Myocyte (in vitro differentiated cells): ENCODE measurements at places on chromosomes 13 and 19. TPM values are rescaled to one million over a fixed set of nuclear protein-coding genes. Genes with fewer than 3 reads are reported as not detected.
A peak's percentile ranks its signal among the peaks of the same experiment; 100 is the strongest.

VSIG10L gene
- 1.6 and 1.8 TPM in 2 replicates for total RNA-seq

CD209 gene
- total RNA-seq = not detected in 2 replicates

CCDC194 gene
- not detected in 2 replicates for total RNA-seq

SHISA2 gene
- 221 and 371 TPM in 2 replicates for total RNA-seq

MUC16 gene
- total RNA-seq = not detected in 2 replicates

DNA sequence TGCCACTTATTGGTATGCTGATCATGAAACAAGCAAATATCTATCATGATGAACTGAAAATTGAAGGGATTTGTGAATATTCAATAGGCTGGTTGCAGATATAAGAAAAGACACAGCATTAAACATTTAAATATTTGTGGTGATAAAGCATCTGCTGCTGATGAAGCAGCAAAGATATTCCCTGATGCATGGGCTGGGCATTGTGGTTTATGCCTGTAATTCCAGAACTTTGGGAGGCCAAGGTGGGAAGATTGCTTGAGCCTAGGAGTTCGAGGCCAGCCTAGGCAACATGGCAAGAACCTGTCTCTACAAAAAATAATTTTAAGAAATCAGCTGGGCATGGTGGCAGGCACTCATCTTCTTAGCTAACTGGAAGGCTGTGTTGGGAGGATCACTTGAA is 54.5 kb downstream of the GPR180 start:
- DNase-seq = no peak

GRCh38 chr13:27704681-27705080 is 83.0 kb downstream of the POLR1D start:
- no peak for DNase-seq

DNA sequence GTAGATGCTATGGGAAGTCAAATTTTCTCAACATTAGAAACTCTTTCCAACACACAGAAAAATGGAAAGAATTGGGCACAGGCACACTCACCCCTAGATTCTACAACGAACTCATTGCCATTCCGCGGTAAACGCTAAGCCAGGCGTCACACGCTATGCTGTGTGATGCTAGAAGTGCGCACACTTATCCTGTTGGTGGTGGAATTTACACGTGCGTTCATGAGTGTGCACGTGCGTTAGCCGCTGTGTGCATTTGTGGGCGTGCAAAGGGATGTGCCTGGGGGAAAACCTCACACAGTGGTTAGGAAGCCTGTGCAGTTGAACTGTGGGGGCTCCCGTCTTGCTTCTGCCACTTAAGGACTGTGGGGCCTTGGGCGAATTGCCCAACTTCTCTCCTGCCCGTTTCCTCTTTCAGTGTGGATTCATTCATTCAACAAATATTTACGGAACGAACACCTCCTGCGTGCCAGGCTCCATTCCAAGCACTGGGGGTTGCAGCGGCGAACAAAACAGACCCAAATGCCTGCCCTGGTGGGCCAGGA is 7.7 kb downstream of the NFILZ start:
- DNase-seq = no peak

DNA sequence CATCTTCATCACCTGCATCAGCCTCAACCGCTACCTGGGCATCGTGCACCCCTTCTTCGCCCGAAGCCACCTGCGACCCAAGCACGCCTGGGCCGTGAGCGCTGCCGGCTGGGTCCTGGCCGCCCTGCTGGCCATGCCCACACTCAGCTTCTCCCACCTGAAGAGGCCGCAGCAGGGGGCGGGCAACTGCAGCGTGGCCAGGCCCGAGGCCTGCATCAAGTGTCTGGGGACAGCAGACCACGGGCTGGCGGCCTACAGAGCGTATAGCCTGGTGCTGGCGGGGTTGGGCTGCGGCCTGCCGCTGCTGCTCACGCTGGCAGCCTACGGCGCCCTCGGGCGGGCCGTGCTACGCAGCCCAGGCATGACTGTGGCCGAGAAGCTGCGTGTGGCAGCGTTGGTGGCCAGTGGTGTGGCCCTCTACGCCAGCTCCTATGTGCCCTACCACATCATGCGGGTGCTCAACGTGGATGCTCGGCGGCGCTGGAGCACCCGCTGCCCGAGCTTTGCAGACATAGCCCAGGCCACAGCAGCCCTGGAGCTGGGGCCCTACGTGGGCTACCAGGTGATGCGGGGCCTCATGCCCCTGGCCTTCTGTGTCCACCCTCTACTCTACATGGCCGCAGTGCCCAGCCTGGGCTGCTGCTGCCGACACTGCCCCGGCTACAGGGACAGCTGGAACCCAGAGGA is 2.6 kb downstream of the P2RY11 start:
- DNase-seq = peak; percentile 20

- no peak for DNase-seq
These were observed 872 bp downstream of the FARSA start for GRCh38 chr19:12932392-12933286.

DNA sequence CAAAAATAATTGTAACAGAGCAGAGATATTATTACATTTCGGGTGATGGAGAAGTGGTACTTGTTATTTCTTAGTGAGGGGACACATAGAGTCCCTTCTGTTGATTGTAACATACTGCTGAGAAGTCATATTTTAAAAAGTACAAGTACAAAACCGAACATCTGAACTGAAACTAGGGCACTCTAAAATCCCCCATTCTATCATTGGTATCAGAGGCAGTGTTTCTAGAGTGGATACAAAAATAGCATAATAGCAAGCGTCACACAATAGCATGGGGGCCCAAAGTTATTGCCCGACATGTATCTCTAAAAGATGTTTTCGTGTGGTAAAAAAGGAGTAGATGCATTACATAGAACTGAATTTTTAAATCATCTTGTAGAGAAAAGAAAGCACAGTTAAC is 502.1 kb upstream of the SLC10A2 start:
- no peak for DNase-seq

DNA sequence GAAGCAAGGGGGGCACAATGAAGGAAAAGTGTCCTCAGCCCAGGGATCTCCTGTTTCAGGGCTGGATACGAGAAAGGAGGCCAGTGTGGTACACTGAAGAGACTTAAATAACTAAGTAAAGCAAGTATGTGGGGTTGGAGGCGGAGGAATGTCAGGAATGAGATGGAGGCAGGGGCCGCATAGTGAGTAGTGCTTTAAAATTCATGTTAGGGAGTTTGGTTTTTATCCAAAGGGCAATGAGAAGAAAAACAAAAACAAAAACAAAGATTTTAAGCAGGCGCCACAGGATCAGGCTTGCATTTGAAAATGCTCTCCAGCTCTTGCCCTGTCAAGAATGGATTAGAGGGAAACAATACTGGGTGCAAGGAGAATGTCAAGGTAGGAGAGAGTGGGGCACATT is 273.4 kb downstream of the DCLK1 start:
- peak; percentile 44 for DNase-seq

- no peak for DNase-seq
These were observed 72.7 kb downstream of the KATNAL1 start for GRCh38 chr13:30234619-30235162.

DNA sequence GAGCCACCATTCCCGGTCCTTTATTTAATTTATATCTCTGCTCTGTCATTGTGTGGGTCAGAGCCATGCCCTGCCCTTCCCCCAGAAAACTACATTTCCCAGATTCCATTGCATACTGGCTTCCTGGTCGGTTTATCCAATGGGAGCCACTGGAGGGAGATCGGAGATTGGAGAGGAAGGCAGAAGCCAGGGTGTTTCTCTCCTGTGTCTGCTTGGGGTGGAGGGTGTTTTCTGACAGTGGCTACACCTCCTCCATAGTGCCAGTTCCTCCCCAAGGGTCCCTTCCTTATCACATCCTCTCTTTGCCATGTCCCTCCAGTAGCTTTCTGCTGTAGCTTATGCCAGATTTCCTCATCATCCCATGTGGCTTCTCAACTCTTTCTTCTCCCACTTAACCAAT is 19.0 kb downstream of the OLFM2 start:
- DNase-seq = peak; percentile 46

DNA sequence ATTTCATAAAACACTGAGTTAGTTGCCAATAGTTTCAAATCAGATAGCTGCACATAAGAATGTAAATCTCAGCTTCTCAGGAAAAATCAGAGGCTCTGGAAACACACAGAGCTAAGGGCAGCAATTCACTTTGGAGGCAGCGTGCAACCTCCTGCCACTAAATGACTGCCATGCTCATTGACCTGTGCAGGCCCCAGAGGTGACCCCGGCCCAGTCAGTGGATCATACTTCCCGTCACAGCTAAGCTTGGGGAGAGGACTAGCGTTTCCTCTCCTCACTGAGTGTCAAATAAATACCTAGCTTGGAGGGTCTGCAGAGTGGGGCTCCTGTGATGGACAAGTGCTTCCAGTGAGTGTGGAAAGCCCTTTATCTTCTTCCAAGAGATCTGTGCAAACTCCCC is 67.2 kb downstream of the UQCRFS1 start:
- no peak for DNase-seq

GRCh38 chr13:77196052-77196618 is 130.8 kb downstream of the MYCBP2 start:
- no peak for DNase-seq
